ENCODE measurements at places on chromosomes 13 and 19.

DNA sequence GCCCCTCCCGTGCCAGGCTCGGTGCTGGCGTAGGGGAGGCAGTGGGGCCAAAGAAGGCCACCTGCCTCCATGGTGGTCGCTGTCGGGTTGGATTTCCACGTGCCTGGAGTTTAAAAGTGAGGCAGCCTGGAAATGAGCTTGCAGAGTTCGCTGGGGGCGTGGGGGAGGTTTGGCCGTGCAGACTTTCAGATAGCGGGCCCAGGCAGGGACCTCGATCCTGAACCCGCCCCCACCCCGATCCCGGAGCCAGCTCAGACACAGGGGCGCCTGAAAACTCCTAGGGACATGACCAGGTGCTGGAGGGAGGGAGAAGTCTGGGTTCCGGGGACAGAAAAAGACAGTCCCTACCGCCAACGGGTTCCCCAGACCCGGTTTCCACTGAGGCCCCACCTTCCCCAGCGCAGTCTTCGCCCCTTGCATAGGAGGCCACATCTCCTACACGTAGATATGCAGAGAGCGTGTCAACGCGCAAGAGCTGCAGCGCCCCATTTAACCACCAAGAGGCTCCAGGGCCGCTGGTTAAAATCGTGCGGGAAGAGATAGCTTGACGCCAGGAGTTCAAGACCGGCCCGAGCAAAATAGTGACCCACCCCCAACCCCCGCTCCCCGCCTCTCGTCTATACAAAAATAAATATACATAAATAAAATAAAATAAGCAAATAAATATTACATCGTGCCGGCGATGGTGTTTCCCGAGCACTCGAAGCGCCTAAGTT, 8.5 kb downstream of the CCDC8 start:
- no peak for DNase-seq

DNA sequence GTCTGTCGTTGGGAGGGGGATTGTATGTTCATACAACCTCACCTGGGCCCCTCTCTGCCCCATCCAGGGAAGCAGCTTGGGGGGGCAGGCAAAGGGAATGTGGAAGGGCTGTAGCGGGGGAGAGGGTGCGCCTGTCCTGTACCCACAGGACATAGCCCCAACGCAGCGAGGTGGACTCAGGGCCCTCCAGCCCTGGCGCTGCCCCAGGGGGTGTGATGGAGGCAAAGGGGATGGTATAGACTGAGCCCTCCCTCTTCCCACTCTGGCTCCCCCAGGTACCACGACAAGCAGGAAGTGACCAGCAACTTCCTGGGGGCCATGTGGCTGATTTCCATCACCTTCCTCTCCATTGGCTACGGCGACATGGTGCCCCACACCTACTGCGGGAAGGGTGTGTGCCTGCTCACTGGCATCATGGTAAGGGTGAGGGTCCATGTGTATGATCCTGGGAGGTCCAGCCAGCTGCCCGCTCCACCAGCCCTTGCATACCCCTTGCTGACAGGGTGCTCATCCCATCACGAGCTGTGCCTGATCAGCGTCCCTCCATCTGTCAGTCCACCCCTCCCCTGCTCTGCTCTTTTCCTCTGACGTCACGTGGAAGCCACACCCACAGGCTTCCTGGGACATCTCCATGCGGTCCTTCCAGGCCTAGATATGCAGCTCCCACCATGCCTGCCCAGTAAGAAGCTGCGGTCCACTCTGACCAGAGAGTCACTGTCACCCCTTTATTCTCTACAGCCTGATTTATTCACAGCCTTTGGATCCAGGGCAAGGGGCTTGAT, 18.3 kb downstream of the KCNN1 start:
- no peak for DNase-seq

- DNase-seq = no peak
Measured at GRCh38 chr13:109160357-109160756, 530.9 kb downstream of the MYO16 start.

DNA sequence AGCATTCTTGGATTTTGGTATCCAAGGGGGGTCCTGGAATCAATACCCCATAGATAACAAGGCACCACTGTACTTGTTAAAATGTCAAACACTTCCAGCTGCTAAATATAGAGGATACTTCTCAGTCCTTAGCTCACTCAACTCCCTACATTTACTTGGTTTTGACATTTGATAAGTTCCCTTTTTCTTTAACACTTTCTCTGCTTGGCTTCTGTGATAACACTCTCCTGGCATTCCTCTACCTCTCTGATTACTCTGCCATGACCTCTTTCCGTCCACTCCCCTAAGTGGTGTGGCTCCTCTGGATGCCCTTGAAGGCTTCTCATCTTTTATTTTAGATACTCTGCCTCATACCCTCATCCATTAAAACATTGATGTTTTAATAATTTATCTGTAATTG, 65.2 kb downstream of the MICU2 start:
- DNase-seq = no peak

DNA sequence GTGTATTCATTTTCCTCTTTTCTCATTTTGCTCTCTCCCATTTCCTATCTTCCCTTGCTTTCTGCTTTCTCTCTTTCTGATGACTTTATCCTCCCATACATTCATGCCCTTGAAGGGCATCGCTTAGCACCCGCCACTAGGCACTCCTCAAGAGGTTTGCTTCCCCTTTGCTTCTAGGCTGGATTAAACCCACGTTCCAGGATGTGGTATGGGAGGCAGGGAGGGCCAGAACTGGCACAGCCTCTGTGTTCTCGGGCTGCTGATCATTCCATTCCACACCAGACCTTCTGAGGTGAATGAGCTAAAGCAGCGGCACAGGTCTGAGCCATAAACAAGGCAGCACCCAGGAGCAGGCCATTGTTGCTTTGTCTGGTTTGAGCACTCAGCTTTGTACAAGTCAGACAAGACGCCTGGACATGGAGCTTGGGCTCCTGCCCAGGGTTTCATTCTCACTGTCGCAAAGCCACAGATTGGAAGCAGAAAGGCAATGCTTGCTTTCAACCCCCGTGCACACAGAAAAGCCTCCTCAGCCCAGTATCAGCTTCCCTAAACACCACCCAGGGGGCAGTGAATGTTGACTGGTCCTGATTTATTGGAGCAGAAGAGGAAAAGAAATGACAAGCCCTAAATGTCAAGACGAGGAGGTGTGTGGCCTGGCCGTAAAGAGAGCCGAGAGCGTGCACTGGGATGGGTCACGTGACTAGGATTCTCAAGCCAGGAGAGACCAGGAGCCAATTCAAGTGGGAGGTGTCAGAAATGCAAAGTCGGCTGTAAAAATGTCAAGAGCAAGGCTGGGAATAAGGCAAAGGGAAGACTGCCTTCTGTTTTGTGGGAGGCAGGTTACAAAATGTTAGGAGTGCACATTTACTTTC, 218.0 kb upstream of the SERP2 start:
- DNase-seq = no peak

GRCh38 chr13:19817510-19818158, 34.9 kb upstream of the PSPC1 start:
- DNase-seq = no peak

DNA sequence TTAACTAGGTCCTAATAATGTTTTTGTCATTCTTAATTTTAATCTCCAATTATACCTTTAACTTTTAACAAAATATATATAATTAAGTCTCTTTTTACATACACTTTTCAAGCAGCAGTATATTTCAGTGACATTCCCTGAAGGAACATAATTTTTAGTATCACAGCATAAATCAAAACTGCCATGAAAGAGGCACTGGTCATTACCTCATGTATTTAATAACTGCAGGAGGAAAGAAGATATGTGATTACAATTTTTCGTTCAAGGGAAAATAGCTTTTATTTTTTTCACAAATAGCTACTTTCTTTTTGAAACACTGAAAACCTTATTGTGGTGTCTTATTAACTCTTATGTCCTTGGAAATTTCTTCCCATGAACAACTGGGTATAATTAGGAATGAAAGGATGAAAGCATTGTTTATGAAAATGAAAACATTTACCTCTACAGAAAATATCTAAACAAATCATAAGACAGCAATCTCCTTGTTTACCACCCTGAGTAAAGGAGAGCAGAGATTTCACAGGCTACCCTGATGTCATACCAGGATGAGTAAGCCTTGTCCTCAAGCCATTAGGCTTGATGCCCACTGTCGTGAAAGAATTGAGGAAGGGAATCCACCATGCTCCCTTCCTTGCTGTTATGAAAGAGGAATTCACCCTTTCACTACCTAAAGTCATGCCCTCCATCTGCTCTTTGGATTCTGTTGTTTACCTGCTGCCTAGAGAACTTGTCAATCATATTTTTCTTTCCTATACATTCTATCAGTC, 877.2 kb upstream of the PCDH20 start:
- no peak for DNase-seq

- DNase-seq = no peak
Measured at GRCh38 chr13:20118268-20119140, 42.3 kb downstream of the GJA3 start.

DNA sequence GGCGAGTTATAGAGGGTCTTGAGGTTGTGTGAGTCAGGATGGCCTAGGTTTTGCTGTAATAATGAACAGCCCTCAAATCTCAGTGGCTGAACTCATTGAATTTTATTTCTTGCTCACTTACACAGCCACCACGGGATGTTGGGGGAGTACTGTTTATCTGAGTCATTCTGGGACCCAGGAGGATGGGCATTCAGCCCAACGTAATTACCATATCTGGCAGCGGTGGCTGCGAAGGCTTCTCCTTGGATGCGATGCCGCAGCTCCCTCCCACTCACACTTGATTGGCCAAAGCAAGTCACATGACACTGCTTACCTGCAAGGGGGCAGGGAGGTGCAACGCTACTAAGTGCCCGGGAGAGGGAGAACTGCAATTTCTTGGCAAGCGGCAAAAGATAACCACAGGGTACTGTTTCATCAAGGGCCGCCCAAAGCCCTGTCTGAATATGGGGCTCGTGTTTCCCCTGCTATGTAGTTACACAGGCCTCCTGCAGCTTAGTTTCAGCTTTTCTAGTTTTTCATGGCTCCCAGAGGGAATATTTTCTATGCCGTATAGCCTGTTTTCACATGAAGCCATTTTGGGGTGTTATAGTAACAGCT, 19.9 kb downstream of the ZSWIM9 start:
- no peak for DNase-seq

DNA sequence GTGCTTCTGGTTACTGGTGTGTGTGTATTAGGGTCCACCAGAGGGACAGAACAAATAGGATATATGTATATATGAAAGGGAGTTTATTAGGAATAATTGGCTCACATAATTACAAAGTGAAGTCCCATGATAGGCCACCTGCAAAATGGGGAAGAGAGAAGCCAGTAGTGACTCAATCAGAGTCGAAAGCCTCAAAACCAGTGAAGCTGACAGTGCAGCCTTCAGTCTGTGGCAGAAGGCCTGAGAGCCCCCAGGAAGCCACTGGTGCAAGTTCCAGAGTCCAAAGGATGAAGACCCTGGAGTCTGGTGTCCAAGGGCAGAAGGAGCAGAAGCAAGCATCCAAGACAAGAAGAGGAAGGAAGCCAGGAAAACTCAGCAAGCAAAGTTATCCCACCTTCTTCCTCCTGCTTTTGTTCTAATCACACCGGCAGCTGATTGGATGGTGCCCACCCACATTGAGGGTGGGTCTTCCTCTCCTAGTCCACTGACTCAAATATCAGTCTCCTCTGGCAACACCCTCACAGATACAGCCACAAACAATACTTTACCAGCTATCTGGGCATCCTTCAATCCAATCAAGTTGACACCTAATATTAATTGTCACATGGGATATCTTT, 21.7 kb upstream of the SCEL start:
- DNase-seq = no peak

GRCh38 chr19:30004403-30004802, 62.4 kb downstream of the URI1 start:
- no peak for DNase-seq

DNA sequence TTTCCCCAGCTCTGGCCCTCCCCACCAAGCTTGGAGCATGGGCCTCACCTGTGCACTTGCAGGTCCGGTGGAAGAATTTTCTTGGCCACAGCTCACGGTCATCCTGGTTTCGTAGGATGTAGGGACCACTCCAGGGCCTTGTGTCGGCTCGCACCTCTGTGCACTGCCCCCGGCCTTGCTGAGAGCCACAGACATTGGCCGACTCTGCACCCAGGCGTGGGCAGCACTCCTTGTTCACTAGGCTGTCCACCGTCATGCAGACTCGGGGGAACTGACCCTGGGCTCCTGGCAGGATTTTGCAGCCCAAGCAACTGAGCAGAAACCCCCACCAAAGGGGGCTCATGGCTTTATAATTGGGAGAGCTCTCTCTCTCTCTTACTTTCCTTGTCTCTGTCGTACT, 569 bp downstream of the DCT start:
- DNase-seq = no peak

GRCh38 chr13:19861762-19862161, 1.7 kb downstream of the ZMYM5 start:
- no peak for DNase-seq

DNA sequence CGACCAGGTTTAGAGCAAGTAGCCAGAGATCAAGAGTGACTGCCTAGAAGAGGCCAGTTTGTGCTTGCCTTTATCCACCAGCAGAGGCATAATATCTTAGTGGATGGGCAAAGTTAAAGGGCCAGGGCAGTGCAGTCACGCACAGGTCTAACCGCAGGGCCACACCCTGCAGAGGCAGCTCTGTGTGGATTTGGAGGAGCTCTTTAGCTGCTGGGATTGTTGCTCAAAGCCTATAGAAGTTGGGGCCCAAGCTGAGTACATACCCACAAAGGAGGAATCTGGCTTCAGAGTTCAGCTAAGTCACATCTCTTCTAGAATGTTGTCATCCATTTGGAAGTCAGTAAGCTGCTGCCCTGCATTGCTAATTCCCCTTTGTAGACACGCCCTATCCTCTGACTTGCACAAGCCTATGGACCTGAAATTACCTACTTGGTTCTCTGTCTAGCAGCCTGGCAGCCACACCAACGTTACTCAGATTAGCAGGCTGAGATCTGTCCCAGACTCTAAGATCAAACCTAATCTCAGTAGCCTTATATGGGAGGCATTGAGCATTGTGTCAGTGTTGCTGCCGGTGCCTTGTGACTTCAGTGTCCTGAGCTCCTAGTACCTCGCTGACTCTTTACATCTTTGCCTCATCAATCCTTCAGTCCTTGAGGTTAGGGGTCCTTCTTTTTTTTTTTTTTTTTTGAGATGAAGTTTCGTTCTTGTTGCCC, 102.9 kb upstream of the STARD13 start:
- no peak for DNase-seq

DNA sequence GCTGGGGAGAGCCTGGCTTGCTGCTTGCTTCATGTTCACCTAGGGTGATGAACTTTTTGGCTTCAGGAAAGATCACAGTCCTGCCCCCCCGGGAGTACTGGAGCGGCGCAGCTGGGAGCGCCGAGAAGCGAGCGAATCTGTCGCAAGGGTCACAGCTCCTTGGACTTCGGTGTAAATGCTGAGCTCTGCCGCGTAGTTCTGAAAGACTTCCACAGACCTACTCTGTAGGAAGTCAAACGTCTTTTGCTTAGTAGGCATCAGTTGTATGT, 2.7 kb downstream of the ING1 start:
- DNase-seq = no peak

GRCh38 chr19:28475525-28475924, 737.4 kb downstream of the UQCRFS1 start:
- no peak for DNase-seq

DNA sequence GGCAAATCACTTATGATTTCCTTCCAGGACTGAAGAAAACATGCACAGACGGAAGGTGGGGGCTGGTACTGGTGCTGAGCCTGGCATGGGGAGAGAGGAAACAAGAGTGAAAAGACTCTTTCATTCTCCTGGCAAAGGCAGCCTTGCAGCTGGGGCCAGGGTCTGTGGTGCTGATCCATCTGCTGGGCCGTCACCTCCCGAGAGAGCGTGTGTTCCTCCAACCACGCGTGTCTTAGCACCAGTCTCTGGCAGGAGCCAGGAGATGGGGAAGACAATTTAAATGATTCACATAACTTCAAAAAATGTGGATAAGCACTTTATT, 23.9 kb upstream of the SPART start:
- no peak for DNase-seq
